PC-9 (cell line): ENCODE measurements at places on chromosomes 5 and 9.

GRCh38 chr9:103804077-103804735 is 289.9 kb upstream of the SMC2 start:
- DNase-seq, result no peak

GRCh38 chr5:158152136-158152535 is 293.2 kb upstream of the CLINT1 start:
- no peak for DNase-seq

- no peak for DNase-seq
These were observed 177.0 kb upstream of the MVB12B start for GRCh38 chr9:126149661-126150060.

DNA sequence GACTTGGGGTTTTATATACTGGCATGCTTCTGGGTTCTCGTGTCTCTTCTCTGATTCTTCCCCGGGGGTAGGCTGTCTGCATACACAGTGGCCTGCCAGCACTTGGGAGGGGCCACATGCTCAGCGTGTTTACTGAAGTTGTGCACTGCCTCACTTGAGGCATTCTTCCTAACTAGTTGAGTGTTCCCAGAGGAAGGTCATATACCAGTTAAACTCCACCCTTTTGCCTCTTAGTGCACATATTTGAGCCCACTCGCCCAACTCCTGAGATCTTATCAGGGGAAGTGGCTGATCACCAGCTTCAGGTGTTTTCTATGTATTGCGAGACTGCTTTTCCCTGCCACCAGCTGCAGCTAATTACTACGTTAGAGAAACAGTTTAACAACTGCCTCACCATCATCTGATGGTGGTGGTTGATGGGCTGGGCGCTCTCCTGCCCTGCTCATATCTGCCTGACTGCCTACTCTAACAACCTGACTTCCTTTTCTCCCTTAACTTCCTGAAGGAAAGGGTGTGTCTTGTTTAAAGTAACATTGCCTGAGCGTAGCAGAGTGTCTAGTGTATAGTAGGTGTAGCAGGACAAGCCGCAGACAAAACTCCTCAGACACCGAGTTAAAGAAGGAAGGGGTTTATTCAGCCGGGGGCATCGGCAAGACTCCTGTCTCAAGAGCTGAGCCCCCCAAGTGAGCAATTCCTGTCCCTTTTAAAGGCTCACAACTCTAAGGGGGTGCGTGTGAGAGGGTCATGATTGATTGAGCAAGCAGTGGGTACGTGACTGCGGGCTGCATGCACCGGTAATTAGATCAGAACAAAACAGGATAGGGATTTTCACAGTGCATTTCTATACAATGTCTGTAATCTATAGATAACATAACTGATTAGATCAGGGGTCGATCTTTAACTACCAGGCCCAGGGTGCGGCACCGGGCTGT is 60.1 kb upstream of the CLINT1 start:
- DNase-seq, result peak; percentile 78

- DNase-seq, result no peak
These were observed 184.1 kb downstream of the MARCHF11 start for GRCh38 chr5:15995341-15996052.

DNA sequence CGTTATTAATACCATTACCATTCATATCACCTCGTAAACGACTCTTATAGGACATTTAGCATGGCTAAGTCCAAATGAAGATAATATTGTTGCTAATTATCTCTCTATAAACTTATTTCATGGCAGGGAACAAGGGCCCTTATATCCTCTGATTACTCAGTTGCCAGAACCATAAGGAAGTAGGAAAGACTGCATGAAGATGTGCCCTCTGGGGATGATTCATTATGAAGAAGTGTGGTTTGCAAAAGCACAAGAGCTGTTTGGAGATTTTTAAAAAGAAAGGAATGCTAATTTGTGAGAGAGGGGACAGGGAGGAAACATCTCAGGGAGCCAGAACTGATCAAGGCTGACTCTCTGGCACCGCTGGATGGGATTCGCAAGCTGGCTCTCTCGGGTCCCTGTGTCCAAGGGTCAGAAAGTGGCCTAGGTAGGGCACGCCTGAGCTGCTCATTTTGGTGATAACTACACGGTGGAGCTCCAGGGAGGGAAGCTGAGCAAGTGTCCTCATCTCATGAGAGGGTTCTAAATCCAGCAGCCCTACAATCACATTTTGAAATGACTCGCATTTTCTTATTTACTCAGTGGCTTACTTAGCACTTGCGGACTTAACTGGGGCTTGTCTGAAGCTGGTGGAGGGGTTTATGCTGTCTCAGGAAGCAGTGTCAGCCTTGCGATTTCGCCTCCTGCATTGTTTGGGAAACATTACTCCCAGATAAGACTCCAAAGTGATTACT is 136.8 kb downstream of the C5orf15 start:
- DNase-seq, result no peak

- peak; percentile 41 for DNase-seq
These were observed 66.2 kb downstream of the ARHGEF28 start for GRCh38 chr5:73692166-73692640.

GRCh38 chr5:1795931-1796330 is 3.7 kb downstream of the MRPL36 start:
- DNase-seq, result no peak

DNA sequence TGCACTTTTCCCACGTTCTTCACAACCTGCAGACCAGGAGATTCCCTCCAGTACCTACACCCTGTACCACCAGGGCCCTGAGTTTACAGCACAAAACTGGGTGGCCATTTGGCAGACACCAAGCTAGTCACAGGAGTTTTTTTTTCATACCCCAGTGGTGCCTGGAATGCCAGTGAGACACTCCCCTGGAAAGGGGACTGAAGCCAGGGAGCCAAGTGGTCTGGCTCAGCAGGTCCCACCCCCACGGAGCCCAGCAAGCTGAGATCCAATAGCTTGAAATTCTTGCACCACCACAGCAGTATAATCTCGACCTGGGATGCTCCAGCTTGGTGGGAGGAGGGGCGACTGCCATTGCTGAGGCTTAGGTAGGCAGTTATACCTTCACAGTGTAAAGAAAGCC is 26.3 kb upstream of the SMC5 start:
- no peak for DNase-seq

DNA sequence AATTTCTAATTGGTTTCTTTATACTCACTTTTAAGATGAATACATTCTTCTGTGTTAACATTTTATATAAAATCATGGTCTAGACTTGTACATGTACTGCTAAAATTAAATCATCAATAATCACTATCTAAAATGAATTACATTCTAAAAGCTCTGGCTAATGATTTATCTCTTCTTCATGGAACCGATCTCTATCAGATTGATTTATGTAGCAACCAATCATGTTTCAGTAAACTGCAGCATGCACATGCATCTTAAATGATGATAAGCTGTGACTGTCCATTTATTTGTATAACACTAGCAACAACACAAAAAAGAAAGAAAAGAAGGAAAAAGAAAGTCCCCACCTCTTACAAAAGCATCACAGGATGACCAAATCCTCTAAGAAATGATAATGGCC is 669.2 kb downstream of the NR2F1-AS1 start:
- no peak for DNase-seq

GRCh38 chr5:31268686-31269085 is 75.2 kb downstream of the CDH6 start:
- DNase-seq, result no peak

- no peak for DNase-seq
These were observed 3.7 kb upstream of the PDCD6 start for GRCh38 chr5:267716-268115.

- DNase-seq, result no peak
These were observed 16.9 kb downstream of the STK10 start for GRCh38 chr5:172171118-172171517.

GRCh38 chr9:117034866-117035265 is 347.8 kb downstream of the TRIM32 start:
- no peak for DNase-seq

- DNase-seq, result peak; percentile 62
These were observed 232.9 kb downstream of the SYK start for GRCh38 chr9:91034521-91034920.

GRCh38 chr9:6086006-6086655 is 70.7 kb upstream of the RANBP6 start:
- no peak for DNase-seq

GRCh38 chr5:131587541-131587940 is 47.5 kb downstream of the RAPGEF6 start:
- no peak for DNase-seq

- no peak for DNase-seq
These were observed 53.5 kb downstream of the KIF4B start for GRCh38 chr5:155066886-155067595.

- DNase-seq, result no peak
These were observed 36.9 kb upstream of the IFNK start for GRCh38 chr9:27487128-27487640.

DNA sequence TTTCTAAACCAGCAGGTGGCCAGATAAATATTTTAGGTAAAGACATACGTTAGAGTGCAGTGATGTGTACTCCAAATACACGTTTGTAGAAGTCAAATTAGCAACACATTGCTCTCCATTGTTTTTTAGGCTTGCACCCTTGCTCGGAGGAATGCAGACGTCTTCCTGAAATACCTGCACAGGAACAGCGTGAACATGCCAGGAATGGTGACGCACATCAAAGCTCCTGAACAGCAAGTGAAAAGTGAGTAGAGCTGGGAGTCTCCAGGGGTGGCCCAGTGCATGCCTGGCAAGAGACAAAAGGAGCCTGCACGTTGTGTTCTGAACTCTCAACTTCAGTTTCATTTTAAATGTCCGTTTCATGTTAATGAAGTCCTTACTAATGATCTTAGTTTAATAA is 207.5 kb upstream of the OTULINL start:
- DNase-seq, result no peak

GRCh38 chr5:147359101-147359500 is 124.3 kb downstream of the STK32A start:
- no peak for DNase-seq

GRCh38 chr5:77767301-77767700 is 8.8 kb downstream of the TBCA start:
- DNase-seq, result peak; percentile 56

- no peak for DNase-seq
These were observed 121.6 kb downstream of the ADAMTSL1 start for GRCh38 chr9:18595597-18595996.
